Fibroblast of skin of right biceps (primary cell): ENCODE measurements at places on chromosomes 6 and 20.
A peak's percentile ranks its signal among the peaks of the same experiment; 100 is the strongest.

DNA sequence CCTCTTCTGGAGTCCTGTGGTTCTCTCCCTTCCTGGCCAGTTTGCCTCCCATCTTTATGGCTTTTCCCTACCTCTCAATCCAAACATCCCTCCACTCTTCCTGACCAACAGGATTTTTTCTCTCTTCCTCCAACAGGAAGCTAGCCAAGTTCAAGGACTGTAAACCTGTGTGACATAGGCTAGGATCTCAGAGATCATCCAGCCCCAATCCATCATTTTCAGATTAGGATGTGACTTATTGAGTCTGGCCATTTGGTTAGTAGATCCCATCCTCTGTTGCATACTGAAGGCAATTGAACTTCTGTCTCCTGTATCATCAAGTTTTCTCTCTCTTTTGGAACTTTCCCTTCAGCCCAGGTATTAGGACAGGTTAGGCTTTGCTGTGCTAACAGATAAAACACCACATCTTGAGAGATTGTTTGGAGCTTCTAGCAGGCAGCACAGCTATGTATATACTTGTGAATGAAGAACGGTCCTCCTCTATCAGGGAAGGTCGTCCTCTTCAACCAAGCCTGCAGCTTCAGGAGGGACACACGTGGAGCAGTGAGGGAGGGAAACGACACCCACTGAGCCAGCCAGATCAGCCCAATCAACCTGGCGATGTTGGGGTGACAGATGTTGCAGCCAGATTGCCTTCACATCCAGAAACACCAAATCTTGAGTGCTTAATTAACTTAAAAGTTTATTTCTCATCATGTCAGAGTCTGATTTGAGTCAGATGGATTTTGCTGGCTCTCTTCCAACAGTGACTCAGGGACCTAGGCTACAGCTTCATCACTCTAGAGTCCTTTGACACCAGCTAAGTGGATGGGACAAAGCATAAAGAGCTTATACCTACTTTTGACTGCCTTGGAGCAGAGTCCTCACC is 106.8 kb downstream of the GJA10 start:
- peak; percentile 82 for DNase-seq

DNA sequence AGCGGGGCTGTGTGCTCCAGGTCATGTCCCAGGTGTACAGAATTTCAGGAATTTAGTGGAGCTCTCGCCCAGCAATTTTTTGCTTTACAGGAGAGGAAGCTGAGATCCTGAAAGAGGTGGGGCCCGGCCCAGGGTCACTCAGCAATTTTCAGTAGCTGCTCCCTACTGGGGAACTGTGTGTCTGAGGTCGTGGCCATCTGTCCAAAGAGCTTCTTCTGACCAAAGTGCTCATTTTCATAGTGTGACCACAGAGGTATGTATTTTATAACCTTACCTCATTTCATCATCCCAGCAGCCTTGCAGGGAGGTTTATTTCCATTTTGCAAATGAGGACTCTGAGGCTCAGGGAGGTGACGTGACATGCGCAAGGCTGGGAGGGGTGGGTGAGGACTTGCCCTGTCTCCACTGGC is 46.3 kb downstream of the FAM209B start:
- DNase-seq = no peak

GRCh38 chr6:148263010-148263409 is 79.6 kb upstream of the SASH1 start:
- DNase-seq = no peak

DNA sequence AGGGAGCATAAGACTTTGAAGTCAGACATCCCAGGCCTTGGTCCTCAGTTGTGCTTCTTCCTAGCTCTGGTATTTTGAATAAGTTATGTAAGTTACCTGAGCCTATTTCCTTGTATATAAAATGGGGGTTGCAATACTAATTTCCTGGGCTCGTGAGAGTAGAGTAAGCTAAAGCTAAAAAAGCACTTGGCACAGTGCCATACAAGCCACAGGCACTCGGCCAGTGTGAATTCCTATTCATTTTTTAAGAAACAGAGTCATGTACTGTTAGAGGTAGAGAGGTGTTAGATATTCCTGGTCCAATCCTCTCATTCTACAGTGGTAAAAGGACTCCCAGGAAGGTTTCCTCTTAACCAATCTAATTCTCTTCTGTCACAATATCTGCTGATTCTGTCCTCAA is 79.6 kb upstream of the EPB41L1 start:
- peak; percentile 28 for DNase-seq

- no peak for DNase-seq
Observed at GRCh38 chr6:161064915-161065314, 73.3 kb downstream of the MAP3K4 start.

- DNase-seq = peak; percentile 85
Observed at GRCh38 chr20:51750037-51750769, 18.0 kb downstream of the ATP9A start.

- no peak for DNase-seq
Observed at GRCh38 chr6:3746119-3746691, 5.3 kb downstream of the PXDC1 start.

- DNase-seq = peak; percentile 51
Observed at GRCh38 chr6:73394577-73395354, at the start of gene DDX43. TSS of gene DDX43 (plus strand) at chr6:73394828. CDS start at chr6:73394906, 78 bp downstream.

DNA sequence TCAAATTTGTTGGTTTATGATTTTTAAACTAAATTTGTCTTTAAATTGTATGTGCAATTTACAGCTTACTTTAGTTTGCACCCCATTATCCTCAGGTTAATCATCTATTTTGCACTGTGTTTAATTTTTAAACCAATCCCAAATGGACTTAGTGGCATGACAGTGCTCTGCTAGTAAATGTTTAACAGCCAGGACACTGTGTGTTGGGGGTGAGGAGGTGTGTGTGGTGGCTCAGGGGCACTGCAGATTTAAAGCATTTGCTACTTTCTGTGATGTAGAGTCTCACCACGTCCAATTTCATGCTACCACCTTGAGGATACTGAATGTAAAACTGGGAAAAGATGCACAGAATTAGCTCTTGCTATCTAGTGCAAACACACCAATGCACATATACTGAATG is 225.7 kb downstream of the HAO1 start:
- no peak for DNase-seq

- no peak for DNase-seq
Observed at GRCh38 chr6:98970469-98970868, 22.7 kb upstream of the FBXL4 start.

- no peak for DNase-seq
Observed at GRCh38 chr6:153301602-153302001, 170.5 kb upstream of the RGS17 start.

GRCh38 chr6:168988801-168989200 is 264.8 kb downstream of the THBS2 start:
- DNase-seq = peak; percentile 16

GRCh38 chr20:34347571-34347970 is 15.5 kb upstream of the ITCH start:
- DNase-seq = no peak

DNA sequence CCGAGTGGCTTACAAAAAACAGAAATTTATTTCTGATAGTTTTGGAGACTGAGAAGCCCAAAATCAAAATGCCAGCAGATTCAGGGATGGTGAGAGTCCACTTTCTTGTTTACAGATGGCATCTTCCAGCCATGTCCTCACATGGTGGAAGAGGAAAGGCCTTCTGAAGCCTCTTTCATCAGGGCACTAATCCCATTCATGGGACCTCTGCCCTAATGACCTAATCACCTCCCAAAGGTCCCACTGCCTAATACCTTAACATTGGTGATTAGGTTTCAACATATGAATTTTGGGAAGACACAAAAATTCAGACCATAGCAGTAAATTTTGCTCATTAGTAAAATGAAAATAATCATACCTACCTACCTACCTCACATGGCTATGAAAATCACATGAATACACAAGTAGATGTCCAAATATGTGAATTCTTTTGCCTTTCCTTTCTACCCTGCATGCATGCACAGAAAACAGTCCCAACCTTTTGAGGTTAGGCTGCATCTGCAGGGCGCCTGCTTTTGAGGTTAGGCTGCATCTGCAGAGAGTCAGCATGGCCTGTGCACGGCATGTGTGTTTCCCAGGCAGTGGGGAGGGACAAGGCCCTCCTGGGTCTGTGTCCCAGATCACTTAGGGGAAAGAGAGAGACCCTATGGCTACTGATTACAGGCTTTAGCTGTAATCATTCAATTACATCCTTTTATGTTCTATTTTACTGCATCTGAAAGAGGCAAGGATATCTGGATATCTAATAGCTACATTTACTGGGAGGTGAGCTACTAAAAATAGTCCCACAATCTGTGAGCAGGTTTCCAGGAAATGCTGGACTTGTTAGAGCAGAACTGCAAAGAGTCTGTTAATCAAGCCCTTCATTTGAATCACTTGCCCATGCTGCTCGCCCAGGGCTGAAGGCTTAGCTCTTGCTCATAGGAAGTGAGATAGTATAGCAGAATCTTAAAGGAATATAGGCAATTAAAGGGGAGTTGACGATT is 497.7 kb upstream of the MARCKS start:
- peak; percentile 90 for DNase-seq

DNA sequence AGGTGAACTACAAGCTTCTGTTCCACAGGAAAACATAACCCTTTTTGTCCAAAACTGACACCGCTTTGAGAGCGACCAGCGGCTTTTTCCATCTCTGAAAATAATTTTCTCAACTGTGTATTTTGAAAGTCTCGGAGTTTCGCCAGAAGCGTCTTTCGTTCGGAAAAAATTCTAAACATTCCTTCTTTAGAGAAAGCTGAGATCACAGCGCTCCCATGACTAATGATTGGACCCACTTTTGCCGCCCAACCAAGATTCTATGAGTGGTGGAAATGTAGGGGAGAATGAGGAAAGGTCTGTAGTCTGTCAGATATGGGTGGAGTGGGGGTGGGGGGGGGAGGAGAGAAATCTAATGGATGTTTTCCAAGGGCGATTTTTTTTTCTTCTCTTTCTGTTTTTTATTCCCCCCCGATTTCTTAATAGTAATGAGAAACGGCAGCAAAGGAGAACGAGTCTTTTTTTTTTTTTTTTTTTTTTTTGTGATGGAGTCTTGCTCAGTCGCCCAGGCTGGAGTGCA is 189.3 kb downstream of the TRIM27 start:
- no peak for DNase-seq
